ENCODE measurements at places on chromosomes 3 and 15.

GRCh38 chr3:155494332-155494731, 200.8 kb upstream of the STRIT1 start:
- no peak for DNase-seq

DNA sequence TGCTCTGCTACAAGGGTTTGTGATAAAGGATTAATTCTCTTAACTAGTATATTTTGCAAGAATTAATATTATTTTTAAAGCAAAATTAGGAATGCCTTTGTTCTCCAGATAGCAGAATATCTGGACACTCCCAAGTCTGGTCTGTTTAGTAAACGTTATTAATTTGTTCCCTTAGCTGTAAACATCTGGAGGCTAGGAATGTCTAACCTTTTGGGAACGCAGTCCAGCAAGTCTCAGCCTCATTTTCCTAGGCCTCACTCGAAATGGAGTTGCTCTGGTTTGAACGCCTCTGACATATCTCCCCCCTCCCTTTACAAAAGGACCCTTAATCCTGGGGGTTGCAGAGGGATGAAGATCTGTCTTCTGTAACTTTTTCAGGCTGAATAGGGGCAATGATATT, 59.3 kb upstream of the WNT7A start:
- DNase-seq, result no peak

DNA sequence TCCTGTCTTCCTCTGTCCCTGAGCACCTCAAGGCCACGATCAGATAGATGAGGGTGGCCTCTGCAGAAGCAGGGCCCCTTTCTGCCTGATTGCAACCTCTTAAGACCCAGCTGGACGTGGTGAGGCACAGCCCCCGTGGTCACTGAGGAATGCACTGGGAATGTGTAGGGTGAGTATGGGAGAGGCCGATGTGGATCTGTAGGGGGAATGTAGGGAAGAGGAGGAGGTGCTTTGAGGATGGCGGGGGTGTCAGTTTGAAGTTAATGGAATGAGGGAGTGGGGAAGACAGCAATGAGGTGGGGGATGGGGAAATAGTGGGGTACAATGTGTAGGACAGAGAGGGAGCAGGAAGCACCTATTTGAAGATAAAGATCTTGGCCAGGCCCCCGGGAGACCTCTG, 785 bp upstream of the IQCF5 start:
- DNase-seq, result no peak

DNA sequence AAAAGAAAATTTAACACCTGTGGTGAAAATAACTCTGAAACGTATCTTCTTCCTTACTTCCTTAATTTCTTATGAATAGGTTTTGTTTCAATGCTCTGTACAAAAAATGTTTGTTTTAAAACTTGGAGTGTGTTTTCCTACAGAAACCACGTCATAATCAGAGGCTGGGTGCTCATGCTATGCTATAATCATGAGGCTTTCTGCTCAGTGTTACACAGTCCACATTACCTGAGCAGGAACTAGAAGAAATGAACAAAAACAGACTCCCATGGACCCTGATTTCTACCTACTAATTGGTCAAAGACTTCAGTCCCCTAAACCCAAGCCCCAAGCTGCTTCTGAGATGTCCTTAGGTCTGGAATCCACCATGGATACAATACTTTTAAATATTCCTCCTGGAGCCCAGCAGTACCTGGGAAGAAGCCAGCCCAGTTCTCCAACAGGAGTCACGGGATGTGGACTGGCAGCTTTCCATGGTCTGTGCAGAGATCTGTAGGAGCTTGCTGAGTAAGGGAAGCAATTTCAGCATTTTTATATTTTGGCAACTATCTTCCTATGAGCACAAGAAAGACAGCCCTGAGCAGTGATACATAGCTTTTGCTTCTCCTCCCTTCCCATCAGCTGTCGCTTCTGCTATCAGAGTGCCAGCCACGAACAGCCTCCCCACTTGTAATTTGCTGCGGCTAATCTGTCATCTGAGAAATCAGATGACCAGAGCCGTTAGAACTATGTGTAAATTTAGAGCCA, 65.6 kb downstream of the WDR72 start:
- no peak for DNase-seq

DNA sequence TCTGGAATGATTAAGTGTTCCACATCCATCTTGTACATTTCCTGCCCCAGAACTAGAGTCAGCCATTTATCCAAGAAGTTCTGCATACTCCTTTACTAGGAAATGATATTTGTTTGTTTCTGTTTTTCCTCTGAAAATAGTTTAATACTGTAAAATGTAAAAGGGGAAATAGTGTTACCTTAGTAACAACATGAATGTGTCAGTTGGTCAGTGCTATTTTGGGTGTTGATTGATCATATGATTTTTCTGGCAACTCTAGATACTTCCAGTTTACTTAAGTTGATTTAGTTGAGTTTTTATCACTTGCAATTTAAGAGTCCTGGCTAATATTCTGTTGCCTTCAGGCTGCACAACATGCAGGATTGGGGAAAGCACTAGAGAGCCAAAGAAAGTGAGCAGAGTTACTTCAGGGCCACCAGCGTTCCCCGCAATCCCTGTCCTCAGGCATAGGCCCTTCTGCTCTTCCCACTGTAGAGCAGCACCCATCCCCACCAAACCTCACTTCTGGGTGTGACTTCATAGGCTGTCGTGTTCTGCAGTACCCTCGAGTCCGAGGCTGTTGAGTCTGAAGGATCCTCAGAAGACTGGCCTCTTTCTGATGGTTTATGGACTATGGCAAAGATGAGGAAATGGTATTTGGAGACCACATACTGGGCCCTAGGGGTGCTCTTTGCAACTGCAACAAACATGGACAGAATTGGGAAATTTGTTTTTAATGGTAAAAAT, 69.0 kb downstream of the CHD2 start:
- no peak for DNase-seq

DNA sequence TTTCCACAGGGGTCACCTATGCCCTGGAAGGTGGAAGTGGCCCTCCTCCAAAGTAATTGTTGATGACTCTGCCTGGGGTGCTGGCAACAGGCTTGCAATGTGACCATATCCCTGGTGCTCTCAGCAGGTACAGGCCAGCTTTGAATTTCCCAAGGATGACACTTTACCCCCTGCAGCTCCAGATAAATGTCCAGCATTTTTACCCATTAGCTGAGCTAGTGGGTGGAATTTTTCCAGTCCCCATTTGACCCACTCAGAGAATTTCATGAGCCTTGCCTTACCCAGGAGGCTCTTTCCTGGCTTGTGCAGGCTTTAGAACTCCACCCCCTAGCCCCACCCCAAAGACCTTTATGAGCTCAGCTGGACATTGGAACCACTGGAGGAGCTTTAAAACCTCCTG, 77.6 kb downstream of the ST8SIA2 start:
- DNase-seq, result no peak

DNA sequence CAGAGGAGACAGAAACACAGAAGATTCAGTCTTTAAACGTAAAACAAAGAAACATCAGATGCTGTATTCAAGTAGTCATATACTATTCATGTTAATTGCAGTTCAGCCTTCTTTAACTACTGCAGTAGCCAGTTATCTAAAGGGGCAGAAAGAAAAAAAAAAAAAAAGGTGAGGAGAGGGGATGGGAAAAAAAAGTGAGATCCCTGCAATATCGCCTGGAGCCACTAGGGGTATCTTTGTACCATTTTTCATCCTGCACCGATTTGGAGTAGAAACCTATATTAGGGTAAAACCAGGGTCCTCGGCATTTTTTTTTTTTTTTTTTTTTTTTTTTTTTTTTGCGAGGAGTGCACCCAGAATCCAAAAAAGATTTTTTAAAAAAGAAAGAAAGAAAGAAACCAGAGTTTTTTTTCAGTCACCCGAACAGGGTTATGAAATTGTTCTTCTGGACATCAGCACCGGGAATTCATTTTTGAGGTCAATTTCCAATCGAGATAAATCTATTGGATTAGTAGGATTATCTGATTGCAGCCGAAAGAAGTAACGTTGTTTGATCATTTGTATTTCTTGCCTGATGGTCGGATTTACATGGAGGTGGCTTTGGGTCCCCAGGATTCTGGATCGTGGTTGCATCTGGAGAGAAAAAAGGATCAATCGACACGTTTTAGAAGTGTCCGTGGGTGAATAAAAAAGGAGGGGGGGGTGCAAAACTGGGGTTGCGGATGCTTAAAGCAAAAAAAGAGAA, 186.7 kb downstream of the NLGN1 start:
- DNase-seq, result no peak

GRCh38 chr3:141331377-141332318, 36.7 kb upstream of the ZBTB38 start:
- no peak for DNase-seq

DNA sequence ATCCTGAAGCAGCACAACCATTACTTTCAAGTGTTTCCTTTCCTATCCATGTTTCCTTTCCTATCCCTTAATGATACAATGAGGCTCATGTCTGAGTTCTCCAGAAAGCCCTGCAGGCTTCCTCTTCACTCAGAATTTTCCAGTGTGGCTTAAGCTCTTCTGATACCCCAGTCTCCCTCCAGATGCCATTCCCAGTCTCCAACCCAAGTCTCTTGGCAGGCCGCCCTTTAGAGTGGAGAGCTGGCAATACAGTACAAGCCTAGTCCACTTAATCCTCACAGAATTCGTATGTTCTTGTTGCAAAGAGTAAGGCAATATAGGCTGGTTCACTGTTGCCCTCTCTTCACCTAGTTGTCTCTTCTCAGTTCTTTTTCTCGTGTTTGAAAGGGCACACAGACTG, 503.9 kb upstream of the MDFIC2 start:
- DNase-seq, result no peak

- no peak for DNase-seq
These were observed 29.9 kb upstream of the NOX5 start for GRCh38 chr15:68984586-68984985.

DNA sequence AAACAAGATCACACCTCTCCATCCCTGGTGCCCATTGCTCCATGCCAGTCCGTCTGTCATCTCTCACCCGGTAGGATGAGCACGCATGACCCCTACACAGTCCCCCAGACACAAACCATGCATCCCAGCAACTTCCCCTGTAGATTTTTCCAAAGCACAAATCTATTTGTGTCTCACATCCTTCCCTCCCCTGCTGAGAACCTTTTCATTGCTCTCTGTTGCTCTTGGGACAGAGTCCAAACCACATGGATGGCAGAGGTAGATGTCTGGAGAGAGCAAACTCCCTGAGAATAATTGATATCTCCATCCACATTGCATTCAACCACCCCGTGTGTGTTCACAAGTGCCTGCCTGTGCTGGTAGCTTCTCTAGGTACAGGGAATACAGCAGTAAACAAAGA, 29.9 kb upstream of the LRTM1 start:
- DNase-seq, result no peak

DNA sequence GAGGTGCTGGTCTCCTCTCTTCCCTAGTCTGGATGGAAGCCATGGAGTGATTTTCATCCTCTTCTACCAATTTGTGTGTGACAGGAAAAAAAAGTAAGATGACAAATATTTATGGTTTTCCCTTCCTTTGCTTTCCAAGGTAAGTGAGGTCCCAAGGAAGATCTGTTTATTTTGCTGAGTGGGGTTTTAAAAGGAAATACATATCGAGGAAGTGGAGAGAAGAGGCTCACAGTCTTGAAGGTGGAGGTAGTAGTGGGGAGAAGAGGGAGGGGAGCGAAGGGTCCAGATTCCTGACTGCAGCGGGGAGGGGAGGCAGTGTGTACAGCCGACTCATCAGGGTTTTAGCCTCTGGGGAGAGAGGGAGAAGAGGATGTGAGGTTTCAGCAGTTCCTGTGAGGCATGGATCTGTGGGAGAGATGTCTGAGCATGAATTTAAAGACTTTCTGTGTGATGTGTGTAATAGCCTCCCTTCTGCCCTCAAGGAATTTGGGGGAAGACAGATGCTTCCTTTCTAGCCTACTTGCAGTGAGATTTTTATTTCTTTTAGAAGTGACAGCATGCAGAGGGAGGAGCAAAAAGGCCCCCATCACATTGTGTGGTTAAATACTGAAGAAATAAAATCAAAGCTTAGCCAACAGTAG, 272.4 kb downstream of the THRB start:
- no peak for DNase-seq
